ENCODE measurements at places on chromosomes 12 and 14. TPM values are rescaled to one million over a fixed set of nuclear protein-coding genes. Genes with fewer than 3 reads are reported as not detected.

MANSC1 gene
- polyA plus RNA-seq = 27.6 TPM

- DNase-seq = no peak
These were observed 24.5 kb downstream of the RNASE10 start for GRCh38 chr14:20529806-20530205.

DNA sequence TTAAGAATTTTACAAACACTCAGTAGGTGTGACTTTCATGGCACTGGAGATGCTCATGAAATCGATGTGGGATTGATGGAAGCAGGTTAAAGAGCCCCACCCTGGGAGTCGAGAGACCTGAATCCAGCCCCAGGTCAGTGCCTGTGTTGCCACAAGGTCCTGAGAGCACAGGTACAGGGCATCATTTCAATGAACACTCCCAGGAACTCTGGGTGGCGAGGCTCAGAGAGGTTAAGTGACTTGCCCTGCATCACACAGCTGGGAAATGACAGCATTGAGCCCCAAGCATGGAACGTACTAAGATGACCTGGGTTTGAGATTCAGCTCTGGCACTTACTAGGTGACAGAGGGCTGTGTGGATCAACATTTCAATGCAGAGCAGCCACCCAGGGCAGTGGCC is 98.2 kb downstream of the CMKLR1 start:
- DNase-seq = no peak

E2F7 gene
- 9.6 TPM for polyA plus RNA-seq

SYNDIG1L gene
- polyA plus RNA-seq = 0.33 TPM

GRCh38 chr12:106790020-106790419 is 15.5 kb downstream of the RIC8B start:
- DNase-seq = no peak

DNA sequence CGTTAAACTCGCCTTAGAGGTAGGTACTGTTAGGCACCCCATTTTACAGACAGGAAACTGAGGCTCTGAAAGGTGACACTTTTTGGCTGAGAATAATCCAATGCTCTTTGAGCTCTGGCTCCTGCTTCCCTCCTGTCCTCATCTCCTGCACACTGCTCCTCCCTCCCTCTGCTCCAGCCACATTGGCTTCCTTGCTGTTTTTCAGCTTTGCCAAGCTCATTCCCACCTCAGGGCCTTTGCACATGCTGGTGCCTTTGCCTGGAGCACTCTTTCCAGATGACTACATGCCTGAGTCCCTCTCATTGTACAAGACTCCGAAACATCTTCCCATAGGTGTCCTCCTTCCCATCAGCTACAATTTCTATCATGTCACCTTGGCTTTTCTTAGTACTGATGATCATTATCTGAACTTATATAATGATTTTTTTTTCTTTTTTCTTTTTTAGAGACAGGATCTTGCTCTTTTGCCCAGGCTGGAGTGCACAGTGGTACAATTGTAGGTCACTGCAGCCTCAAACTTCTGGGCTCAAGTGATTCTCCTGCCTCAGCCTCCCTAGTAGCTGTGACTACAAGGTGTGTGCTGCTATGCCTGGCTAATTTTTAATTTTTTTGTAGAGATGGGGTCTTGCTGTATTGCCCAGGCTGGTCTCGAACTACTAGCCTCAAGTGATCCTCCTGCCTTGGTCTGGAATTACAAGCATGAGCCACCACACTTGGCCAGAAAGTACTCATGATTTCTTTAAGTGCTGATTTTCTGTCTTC is 15.2 kb downstream of the MSI1 start:
- no peak for DNase-seq

RTN1 gene
- 3.3 TPM for polyA plus RNA-seq

DNA sequence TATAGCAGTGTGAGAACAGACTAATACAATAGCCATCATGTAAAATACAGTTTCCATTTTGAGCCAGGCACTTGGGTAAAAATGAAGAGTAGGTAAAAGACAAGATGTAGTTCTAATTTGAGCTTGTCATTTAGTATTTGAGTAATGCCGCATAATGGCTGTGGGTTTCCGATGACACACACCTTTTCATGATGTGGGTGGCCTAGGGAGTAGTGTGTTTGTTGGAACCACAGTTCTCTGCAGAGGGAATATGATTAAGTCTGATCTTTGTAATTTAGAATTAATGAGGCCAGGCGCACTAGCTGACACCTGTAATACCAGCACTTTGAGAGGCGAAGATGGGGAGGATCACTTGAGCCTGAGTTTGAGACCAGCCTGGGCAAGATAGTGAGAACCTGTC is 61.8 kb downstream of the RCOR1 start:
- no peak for DNase-seq

RGS6 gene
- polyA plus RNA-seq = 1.4 TPM

DNA sequence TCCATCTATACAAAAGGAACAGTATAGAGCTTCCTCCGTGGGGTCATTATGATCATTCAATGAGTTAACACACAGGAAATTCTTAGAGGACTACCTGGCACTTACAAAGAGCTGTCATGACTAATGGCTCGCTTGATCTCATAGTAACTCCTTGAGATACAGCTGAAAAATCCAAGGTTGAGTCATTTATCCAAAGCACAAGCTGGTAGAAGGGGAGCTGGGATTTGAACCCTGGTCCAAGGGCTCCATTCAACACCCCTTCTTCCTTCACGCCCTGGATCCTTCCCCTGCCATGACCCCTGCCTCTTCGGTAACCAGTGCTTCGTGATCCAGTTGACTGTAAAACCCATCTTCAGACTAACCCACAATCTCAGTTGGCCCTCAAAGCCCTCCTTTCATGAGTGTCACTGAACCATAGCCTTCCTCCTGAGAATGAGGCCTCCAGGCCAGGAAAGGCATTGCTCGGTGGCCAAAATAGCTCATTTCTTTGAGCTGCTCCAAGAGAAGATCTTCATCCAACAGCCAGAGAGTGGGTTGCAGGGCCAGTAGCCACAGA is 7.8 kb downstream of the ZFP36L1 start:
- no peak for DNase-seq

DNA sequence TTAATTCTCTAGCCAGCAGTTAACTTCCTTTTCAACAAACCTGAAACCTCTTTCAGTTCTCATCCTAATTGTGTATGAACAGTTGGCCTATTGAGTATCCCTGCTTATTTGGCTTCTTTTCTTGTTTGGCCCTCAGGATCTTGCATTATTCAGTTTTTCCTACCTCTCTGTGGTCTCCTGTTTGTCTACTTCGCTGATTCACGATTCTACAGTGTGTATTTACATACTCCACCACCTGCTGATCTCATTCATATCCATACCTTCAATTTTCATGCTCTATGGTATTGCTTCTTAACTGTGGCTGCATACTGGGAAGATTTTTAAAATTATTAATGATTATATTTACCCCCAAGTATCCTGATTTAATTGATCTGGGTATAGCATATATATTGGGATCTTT is 56.4 kb downstream of the RASSF9 start:
- DNase-seq = no peak

DNA sequence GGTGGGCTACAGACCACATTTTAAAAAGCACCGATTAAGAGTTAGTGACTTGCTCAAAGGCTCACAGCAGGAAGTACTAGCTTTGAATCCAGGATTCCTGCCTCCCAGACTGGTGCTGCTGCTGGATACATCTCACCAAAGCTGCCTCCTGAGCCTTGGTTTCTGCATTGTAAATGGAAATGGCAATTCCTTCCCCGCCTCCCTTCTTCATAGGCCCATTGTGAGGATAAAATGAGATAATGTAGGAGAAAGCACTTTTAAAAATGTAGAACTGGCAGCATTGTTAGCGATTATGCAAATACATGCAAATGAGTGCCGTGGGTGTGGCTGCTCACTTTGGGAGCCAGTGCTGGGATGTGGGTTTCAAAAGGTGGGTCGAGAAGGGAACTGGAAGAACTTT is 15.4 kb downstream of the PDE1B start:
- no peak for DNase-seq

GRCh38 chr12:52032804-52033445 is 18.3 kb upstream of the NR4A1 start:
- DNase-seq = peak; percentile 88

DNA sequence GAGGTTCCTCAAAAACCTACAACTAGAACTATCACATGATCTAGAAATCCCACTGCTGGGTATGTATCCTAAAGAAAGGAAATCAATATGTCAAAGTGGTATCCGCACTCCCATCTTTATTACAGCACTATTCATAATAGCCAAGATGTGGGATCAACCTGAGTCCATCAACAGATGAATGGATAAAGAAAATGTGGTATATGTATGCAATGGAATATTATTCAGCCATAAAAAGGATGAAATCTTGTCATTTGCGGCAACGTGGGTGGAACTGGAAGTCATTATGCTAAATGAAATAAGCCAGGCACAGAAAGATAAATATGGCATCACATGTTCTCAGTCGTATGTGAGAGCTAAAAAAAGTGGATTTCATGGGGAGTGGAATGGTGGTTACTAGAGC is 77.5 kb upstream of the DIO3 start:
- no peak for DNase-seq

GRCh38 chr12:62210422-62210821 is 49.8 kb upstream of the USP15 start:
- no peak for DNase-seq

RXYLT1 gene
- 28.0 TPM for polyA plus RNA-seq

DNA sequence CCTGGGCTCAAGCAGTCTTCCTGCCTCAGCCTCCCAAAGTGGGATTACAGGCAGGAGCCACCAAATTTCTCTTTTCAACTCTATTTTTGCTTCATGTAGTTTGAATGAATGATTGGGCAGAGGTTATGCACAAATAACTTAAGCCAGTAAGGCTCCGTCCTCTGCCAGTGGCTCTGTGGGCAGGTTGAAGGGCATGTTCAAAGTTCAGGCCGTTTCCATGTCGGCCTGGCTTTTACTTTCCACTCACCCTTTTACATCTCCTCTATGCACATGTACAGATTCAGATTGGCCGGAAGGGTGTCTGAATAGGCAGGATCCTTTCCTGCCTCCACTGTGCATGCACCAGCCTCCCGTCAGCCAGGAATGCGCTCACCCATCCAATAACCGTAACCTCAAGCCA is 132.3 kb downstream of the EML1 start:
- DNase-seq = no peak

- DNase-seq = no peak
These were observed 23.2 kb upstream of the APOF start for GRCh38 chr12:56385873-56386272.

GRCh38 chr12:6768990-6769389 is 2.8 kb downstream of the PTMS start:
- DNase-seq = no peak

- no peak for DNase-seq
These were observed 46.9 kb upstream of the SLC16A7 start for GRCh38 chr12:59548930-59549329.

- DNase-seq = peak; percentile 31
These were observed 6.3 kb downstream of the YBX3 start for GRCh38 chr12:10716704-10717315.

DNA sequence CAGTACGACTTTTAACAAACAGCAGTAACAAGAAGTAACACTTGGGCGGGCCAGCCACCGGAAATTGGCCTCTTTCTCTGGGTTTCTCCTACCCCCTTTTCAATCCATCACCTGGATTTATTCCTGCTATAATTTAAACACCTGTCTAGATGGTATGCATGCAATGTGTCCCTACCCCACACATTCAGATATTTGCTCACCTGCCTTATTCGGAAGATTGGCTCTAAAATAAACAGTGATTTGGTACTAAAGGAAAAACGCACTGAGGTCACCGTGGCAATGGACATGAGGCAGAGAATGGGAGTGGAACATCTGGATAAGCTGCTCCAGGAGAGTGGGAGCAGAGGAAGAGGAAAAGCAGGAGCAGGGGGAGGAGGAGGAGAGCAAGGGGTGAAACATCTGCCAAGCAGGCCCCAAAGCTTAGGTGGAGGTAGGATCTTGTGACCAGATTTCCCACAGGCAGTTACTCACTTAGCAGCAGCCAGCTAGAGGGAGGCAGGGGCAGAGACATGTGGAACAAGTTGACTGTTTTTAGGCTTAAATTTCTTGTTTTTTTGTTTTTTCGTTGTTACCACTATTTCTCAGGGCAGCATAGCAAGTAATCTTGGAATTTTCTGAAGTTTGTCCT is 150.9 kb downstream of the TTLL5 start:
- no peak for DNase-seq

DNA sequence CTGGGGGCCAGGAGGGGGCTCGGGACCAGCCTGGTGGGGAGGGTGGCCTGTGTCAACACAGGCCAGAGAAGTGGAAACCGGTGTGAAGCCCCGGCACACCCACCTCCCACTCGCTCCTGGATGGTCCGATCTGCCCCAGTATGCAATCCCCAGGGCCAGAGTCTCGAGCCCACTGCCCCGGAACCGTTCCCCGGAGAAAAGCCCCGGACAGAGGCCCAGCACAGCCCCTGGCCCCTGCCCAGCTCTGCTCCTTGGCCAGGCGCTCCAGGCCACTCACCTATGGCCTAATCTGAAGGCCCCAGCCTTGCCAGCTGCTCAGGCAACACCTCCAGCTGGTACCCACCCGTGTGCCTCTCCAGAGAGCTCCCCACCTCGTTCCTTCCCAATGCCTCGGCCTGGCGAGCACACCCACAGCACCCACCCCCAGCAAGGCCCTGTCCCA is 17.7 kb downstream of the AKT1 start:
- no peak for DNase-seq

DNA sequence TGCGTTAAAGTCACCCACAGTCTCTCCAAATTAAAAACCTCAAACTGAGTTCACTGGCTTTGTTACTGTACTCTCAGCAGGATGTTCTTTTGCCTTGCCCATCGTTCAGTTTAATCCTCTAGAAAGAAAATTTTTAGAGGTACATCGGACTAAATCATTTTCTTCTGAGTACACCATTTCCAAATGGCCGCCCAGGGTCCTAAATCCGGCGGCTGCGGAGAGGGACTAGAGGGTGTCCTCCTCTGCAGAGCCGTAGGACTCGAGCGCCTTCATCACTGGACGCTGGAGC is 1.4 kb downstream of the LIN7A start:
- no peak for DNase-seq

GRCh38 chr14:90556012-90556477 is 159.2 kb downstream of the CALM1 start:
- DNase-seq = peak; percentile 64

REP15 gene
- 3.6 TPM for polyA plus RNA-seq

GRCh38 chr12:107390414-107390813 is 295.2 kb upstream of the PWP1 start:
- no peak for DNase-seq

DNA sequence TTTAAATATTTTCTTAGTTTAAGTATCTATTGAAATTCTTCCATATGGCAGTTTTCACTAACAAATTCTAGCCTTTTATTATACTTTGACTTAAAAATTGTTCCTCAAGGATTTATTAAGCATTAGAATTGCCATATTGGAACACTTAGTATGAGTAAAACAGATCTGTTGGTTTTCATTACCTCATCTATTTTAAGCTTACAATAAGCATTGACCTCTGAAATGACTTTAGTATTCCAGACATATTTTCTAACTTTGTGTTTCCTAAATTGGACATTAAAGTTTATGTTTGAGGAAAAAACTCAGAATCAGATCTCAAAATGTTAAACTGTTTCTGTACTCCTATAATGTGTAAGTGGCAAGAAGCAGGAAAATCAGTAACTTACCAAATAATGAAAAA is 48.4 kb downstream of the CSRP2 start:
- no peak for DNase-seq

KCNA5 gene
- 1.8 TPM for polyA plus RNA-seq

DNA sequence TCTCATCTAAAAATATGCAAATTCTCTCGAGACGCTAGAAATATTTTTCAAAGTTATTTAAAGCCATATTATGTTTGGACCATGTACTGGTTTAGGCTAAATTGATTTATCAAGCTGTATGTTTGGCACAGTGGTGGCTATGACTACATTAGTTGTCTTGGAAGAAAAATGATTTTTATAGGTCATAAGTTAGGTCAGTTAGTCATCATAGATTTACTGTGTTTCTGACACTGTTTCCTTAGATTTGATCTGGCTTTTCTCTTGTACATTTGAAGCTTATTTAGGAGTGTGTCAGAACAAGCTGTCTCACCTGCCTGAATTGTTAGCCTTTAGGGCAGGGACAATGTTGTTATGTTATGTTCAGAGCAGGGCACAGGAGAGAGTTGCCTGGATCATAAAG is 161.1 kb upstream of the FBXO33 start:
- no peak for DNase-seq

Measured in renal cortex interstitium (tissue), 15 donors.